Femur (tissue), 1 donor: ENCODE measurements at places on chromosomes 7 and 10.

DNA sequence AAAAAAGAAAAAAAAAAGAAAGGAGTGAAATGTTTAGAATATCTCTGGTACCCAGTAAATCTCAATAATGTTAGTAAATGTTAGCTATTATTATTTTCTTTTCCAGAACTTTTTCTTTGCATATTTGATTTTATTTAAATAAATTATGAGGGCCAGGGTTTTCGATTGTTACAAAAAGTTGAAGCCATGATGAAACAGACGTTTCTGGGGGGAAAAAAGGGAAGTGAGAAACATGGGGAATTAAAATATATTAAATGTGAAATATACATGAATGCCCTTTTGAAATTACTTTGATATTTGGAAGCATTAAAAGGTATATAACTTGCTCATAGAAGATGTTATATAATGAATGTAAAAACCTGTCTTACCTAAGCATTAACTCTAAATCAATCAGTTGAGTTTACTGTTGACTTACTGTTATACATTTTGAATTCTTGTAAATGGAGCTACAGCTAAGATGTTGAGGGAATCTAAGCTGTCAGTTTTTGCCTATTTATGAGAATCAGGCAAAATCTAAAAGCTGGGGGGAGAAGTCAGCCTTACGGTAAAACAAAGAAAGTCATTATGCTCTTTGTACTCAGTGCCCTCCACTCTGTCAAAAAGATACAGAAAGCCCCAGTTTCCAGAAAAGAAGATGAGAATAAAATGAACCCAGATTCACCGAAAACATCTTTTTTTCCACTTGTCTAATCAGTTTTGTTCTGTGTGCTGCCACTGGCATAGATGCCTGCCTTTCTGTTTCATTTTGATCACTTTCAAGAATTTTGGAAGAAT, 30.0 kb upstream of the KDM7A start:
- DNase-seq, result no peak

DNA sequence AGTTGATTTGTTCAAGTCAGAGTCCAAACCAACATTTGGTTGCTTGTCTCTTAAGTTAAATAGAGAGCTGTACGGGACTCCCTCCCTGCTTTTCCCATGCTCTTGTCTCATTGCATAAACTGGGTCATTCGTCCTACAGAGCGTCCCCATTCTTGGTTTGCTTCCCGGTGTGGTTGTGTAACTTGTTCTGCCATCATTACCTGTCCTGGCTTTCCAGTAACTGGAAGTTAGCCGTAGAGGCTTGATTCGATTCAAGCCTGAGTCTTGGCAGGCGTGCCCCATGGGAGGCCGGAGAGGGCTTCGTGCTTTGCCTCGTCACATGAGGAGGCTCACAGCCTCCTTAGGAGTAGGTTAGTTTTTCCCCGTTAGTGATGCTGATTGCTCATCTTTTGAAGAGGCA, 40.2 kb downstream of the FBH1 start:
- no peak for DNase-seq

DNA sequence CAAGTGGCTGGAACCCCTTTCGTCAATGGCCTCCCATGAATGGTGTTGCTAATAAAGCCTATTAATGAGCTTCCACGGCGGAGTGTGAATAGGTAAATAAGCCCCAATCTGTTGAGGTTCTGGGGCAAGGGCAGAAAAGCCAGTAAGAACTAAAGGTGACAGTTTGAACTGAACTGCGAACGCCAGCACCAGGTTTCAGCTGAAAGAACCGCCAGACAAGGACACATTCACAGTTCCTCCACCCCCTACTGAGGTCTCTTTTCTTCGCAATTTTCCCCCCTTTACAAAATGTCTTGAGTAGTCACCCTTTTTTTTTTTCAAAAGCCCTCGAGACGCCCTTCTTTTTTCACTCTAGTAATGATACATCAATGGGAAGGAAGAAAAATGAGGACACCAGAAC, 2.4 kb upstream of the FGFR2 start:
- DNase-seq, result no peak

- peak; percentile 17 for DNase-seq
Observed at GRCh38 chr10:125005312-125006187, 63.6 kb downstream of the ZRANB1 start.

DNA sequence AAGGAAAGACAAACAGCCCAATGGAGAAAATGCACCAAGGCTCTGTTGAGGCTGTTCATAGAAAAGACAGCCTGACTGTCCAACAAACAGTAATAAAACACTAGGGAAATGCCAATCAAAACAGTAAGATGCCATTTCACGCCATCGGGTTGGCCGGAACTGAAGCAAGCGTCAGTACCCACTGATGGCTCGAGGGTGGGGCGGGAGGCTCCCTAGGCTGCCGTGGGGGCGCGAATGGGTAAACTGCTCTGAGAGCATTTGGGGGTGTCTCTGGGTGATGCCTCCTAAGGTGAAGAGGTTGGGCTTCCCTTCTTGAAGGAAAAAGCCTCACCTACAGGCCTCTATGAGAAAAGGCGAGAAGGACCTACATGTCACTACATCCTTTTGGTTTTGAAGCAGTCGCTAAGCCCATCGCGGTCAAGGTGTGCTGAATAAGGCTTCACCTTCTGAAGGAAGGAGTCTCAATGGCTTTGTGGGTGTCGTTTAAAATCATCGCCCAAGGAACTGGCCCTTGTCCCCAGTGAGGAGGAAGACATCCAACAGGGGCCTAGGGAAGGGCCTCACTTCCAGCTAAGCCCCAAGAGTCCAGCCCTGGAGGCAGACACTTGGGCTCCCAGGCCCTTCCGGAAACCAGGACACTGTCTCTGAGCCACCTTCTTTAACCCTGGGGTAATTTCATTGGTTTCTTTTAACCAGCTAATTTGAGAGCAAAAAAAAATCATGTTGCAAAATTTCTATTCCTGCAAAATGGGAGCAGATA, 98.5 kb upstream of the PPP2R2D start:
- no peak for DNase-seq

DNA sequence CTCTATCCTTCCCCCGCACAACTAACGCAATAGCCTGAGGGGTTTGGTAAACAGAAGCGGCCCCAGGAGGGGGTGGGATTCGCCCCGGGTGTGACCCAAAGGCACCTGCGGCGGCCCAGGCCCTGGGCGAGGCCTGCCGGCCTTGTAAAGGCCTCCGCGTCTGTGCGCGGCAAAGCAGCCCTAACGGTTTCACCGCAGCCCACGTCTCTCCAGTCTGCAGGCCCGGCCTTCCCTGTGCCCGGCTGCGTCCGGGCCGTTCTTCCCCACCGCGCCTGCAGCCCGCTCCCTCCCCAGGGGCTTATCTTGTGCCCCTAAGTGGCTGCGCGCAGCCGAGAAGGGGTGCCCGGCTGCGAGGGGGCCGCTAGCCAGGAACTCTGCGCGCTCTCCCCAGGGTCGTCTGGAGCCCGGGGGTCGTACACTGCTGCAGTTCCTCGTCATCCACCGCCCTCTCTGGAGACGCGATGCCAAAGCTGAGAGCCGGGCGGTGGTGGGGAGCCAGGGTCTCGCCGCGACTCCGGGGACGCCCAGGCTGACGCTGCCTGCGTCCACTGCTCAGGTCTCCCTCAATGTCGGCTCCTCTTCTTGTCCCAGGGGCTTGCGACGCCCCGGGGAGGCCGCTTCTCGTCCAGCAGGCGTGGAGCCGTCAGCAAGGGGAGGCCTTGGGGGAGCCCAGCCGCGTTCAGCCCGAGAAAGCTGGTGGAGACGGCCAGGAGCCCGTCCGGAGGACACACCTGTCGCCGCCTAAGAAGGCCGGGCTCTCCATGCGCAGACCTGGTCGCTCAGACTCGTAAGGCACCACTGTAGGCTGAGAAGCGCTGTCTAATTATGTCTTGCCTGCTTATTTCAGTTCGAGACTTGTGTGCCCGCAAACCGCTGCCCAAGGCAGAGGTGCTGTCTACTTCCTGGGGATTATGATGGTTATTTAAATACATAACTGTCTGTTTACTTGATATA, 132.3 kb downstream of the SPAG6 start:
- DNase-seq, result no peak

DNA sequence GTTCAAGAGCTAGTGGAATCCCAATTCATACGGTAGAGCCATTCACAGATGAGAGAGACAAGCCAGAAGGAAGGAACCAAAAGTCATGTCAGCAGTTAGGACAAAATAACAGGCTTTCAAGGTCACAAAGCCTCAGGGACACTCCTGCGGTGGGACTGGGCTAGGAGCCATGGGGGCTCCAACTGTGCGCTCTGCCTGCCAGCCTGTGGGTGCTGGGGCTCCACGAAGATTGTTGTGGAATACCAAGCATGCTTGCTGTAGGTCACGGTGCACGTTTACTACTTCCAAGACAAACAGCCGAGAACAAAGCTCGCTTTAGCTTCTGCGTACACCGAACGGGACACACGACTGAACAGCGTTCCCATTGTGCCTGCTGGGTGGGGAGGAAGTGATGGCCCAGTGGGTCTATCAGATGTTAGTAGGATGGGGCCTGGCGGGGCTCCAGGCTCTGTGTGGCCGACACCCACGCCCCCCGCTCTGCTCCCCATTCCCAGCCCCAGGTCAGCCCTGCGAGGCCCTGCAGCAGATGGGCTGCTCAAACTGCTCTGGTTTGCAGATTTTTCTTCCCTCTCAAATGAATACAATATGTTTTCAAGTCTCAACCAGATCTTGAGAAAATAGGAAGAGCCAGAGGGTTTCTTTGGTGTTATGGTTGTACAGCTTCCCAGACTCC, 158.9 kb downstream of the EGFR start:
- DNase-seq, result peak; percentile 76

- DNase-seq, result no peak
Observed at GRCh38 chr7:908159-908581, 31.8 kb downstream of the GET4 start.

DNA sequence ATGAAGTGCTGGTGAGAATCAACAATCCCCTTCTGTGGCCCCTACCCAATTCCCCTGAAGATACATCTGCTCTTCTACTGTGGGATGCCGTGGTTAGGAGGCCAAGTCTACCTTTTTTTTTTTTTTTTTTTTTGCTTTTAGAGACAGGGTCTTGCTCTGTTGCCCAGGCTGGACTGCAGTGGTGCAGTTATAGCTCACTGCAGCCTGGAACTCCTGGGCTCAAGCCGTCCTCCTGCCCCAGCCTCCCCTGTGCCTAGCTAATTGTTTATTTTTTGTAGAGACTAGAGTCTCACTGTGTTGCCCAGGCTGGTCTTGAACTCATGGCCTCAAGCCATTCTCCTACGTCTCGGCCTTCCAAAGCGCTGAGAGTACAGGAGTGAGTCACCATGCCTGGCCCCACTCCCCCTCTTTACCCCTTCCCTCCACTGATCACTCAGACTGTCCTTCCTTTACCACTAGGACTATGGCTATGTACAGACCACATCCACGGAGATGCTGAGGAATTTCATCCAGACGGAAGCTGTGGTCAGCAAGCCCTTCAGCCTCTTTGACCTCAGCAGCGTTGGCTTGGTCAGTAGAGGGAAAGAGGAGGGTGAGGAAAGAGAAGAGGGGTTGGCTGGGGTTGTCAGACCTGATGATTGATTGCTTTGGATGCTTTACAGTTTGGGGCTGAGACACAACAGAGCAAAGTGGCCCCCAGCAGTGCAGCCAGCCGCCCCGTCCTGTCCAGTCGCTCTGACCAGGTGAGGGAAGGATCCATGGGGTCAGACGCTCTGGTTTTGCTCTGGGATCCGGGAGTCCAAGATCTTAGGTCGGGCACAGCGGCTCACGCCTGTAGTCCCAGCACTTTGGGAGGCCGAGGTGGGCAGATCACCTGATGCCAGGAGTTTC, 1.8 kb downstream of the AP4M1 start:
- no peak for DNase-seq

- no peak for DNase-seq
Observed at GRCh38 chr7:143444785-143445184, 1.5 kb downstream of the TAS2R60 start.

- DNase-seq, result no peak
Observed at GRCh38 chr7:81161451-81162075, 242.7 kb upstream of the SEMA3C start.

- no peak for DNase-seq
Observed at GRCh38 chr10:50582766-50583762, 40.7 kb downstream of the SGMS1 start.

- DNase-seq, result no peak
Observed at GRCh38 chr10:48383393-48383792, 76.9 kb downstream of the MAPK8 start.

DNA sequence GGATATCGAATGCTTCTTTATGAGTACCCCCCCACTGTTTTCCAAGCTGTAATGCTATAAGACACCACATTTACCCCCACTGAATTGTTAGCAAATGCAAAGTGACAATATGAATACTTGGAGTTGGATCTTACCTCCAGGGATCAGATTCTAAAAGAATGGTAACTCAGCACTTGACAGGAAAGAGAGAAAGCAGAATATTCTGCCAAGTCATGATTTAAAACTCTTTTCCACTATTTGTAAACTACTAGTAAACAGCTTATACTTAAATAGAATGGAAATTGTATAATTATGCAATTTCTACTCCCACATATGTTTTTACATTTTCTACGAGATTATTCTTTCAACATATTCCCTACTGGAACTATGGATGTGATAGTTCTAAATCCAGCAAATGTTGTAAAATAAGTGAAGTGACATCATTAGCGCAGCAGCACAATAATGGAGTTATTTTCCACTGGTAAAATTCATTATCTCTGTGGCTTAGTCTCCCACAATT, 56.0 kb upstream of the TFEC start:
- no peak for DNase-seq

GRCh38 chr7:144830024-144830785, 5.6 kb downstream of the TPK1 start:
- no peak for DNase-seq

DNA sequence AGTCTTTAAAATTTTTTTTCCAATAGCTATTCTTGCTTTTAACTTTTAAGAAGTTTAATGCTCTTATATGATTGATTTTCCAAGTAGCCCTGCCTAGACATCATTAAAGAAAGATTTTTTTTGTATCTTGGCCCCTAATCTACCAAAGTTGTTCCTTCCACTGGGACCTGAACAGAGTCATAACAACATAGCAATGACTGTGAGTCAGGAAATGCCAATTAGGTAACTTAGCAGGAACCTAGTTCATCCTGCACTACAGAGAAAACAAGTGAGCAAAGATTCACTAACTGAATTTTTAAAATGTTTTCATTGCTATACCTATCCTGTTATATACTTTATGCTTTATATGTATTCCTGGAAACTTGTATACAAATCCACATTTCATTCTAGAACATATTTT, 284.7 kb downstream of the BICC1 start:
- no peak for DNase-seq

- DNase-seq, result no peak
Observed at GRCh38 chr7:79217468-79217867, 236.0 kb downstream of the MAGI2 start.

DNA sequence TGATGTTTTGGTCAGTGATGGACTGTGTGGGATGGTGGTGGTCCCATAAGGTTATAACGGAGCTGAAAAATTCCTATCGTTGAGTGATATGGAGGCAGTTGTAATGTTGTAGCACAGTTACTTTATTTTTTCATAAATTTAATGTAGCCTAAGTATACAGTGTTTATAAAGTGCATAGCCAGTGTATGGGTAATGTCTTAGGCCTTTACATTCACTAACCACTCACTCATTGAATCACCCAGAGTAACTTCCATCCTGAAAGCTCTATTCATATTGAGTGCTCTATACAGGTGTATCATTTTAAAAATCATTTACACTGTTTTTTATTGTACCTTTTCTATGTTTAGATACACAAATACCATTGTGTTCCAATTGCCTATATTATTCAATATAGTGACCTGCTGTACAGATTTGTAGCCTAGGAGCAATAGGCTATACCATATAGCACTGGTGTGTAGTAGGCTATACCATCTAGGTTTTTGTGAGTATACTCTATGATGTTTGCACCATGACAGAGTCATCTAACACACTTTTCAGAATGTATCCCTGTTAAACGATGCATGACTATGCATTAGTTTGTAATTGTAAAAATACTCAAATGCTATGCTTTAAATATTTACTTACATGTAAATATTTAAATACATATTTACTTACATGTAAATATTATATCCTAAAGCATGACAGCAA, 21.0 kb downstream of the PDCD4 start:
- DNase-seq, result no peak
